ENCODE measurements at places on chromosomes 4 and X. TPM values are rescaled to one million over a fixed set of nuclear protein-coding genes. Genes with fewer than 3 reads are reported as not detected.

IGFBP7 gene
- 2,649 TPM for total RNA-seq

PNMA3 gene
- not detected for total RNA-seq

TMEM156 gene
- total RNA-seq = 0.49 TPM

TNIP3 gene
- 0.44 TPM for total RNA-seq

BBS12 gene
- 3.3 TPM for total RNA-seq

PABPC4L gene
- 0.50 TPM for total RNA-seq

PPAT gene
- 8.9 TPM for total RNA-seq

JCHAIN gene
- total RNA-seq = 0.10 TPM

PRAF2 gene
- 34.3 TPM for total RNA-seq

CSAG1 gene
- total RNA-seq = not detected

TKTL2 gene
- total RNA-seq = not detected

PCDH11X gene
- not detected for total RNA-seq

TTC29 gene
- total RNA-seq = not detected

FAM193A gene
- 16.2 TPM for total RNA-seq

TRMT2B gene
- total RNA-seq = 5.3 TPM

GTPBP6 gene
- 42.5 TPM for total RNA-seq

STK26 gene
- 4.5 TPM for total RNA-seq

TSPAN7 gene
- total RNA-seq = 0.49 TPM

GAGE1 gene
- total RNA-seq = not detected

KLHL34 gene
- not detected for total RNA-seq

Data from cardiac ventricle fibroblast (primary cell).